ENCODE measurements at places on chromosomes 7 and 10. TPM values are rescaled to one million over a fixed set of nuclear protein-coding genes. Genes with fewer than 3 reads are reported as not detected.
A peak's percentile ranks its signal among the peaks of the same experiment; 100 is the strongest.

- DNase-seq = peak; percentile 86
Observed at GRCh38 chr7:101952355-101953247, 135.2 kb downstream of the CUX1 start.

DNA sequence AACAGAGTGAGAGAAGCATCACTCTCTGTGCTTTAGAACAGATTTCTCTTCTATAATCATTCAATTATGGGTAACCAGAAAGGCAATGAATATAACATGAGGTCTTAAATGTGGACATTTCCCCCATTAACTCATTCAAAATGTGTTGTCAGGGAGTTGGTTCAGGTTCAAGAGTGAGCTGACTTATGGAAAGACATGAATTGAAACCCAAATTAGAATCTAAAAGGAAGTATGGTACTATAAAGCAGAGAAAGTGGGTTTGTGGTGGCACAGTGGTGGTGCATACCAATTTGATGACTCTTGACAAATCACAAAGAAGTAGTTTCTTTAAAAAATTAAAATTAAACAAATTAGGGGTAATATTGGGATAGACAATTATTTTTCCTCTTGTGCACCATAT is 114.6 kb upstream of the MEOX2 start:
- DNase-seq = no peak

GRCh38 chr10:103451831-103452505 is at the start of gene CALHM2:
Gene CALHM2, minus strand, starts transcription at chr10:103452370. Its CDS starts 2,429 bp downstream, at chr10:103449941.
- DNase-seq = no peak

GRCh38 chr7:150734254-150734653 is 3.0 kb upstream of the GIMAP5 start:
- DNase-seq = no peak

DNA sequence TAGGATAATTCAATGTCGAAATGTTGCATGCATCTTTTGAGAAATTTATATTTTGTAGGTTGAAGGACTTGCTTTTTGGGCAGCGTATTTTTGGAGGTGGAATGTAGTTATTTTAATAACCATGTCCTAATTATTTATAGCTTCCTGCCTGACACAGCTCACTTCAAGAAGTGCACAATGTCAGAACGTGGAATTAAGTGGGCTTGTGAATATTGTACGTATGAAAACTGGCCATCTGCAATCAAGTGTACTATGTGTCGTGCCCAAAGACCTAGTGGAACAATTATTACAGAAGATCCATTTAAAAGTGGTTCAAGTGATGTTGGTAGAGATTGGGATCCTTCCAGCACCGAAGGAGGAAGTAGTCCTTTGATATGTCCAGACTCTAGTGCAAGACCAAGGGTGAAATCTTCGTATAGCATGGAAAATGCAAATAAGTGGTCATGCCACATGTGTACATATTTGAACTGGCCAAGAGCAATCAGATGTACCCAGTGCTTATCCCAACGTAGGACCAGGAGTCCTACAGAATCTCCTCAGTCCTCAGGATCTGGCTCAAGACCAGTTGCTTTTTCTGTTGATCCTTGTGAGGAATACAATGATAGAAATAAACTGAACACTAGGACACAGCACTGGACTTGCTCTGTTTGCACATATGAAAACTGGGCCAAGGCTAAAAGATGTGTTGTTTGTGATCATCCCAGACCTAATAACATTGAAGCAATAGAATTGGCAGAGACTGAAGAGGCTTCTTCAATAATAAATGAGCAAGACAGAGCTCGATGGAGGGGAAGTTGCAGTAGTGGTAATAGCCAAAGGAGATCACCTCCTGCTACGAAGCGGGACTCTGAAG is 620 bp downstream of the ZRANB1 start:
- no peak for DNase-seq

DNA sequence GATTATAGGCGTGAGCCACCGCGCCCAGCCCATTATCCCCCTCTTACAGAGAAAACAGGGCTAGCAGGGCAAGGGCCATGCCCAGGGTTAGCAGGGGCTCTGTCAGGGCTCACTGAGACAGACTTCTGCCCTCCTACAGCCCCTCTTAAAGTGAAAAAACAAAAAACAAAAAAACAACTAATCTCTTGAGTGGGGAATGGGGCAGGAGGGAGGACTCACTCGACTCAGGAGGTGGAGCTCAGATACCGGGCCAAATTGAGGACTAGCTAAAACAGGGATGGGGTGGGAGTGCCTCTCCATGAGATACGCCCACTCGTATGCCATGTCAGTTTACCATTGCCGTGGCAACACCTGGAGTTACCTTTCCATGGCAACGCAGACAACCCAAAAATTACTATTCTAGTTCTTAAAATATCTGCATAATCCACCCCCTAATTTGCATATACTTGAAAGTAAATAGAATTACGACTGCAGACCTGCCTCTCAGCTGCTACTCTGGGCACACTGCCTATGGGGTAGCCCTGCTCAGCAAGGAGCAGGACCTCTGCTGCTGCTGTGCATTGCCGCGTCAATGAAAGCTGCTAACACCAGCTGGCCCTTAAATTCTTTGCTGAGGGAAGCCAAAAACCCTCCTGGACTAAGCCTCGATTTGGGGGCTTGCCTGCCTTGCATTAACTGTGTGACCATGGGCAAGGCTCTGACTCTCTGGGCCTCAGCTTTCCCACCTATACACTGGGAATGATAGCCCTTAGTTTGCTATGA is 13.4 kb downstream of the SSC4D start:
- no peak for DNase-seq

- DNase-seq = no peak
Observed at GRCh38 chr7:51090411-51090810, 226.2 kb downstream of the COBL start.

GRCh38 chr7:107827501-107827900 is 24.5 kb upstream of the SLC26A3 start:
- no peak for DNase-seq

DNA sequence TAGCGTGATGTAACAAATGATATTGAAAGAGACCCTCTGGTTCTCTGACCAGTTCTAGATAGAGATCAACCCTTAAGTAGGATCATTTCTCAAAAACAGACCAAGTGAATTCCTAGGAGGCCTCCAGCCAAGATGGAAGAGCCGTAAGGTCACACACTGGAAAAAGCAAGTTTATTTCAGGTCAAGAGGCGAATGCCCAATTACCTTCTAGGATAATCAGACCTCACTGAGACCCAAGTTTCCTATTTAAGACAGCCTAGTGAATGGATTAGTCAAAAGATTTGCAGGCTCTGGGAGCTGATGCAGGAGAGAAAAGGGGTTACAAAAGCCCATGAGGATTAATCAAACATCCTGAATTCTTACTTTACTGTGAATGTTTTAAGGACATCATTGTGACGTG is 486.1 kb upstream of the NRP1 start:
- no peak for DNase-seq

DNA sequence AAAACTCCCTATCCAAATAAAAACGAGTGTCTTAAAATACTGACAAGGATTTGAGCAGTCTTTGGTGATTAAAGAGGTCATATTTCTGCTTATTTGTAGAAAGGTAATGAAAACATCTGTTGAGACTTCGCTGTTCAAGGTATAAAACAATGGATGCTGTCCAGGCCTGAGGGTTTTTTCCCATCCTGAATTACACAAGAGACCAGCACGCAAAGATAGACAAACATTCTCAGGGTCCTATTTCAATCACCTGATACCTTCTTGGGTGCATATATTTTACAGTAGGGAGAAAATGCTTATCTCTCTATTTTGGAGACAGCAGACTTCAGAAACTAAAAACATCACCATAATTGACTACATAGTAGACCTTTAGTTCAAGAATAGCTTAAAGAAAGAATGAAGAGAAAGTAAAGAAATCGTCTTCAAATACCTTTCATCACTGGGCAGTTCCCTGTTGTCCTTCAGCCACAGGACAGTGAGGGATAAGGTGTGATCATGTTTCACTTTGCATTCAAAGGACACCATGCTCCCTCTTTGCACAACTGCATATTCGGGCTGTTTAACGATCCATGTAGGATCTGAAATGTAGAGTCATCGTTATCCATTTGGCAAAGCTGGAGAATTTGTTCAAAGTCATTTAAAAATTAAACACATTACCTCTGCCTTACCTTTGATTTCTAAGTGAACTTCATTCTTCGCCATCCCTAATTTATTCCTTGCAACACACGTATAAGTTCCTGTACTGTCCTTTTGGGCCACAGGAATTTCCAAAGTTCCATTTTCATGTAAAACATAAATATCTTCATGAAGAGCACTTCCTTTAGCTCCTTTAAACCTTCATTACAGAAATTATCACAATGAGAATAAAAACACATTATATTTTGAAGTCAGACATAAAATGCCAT is 63.7 kb upstream of the LAMB4 start:
- DNase-seq = no peak

DNA sequence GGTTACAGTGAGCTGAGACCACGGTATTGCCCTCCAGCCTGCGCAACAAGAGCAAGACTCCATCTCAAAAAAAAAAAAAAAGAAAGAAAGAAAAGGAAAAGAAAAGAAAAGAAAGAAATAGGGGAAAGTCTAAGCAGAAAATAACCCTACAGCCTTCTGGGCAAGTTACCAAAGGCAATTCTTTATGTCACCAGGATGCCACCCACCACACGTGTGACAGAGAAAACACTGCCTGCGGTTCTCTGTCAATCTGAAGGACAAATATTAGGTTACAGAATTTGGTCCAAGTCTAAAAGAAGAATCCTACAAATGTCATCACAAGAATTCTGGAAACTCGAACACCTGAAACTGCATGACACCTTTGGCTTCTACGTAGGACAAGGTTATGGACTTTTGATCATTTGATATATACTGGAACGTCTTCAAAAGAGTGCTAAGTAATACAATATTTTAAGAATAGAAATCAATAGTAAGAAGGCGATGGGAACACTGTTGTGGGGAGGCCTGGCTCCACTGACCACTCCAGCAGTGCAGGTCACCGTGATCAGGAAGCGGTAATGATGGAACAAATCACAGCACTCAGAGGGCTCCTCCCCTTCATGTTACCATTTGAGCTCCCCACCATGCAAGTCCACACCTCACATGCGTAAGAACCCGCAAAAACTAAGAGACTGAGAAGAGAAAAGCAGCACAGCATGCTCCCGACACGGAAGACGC is 75.8 kb downstream of the MAD1L1 start:
- no peak for DNase-seq

GRCh38 chr7:94028768-94029167 is 24.6 kb upstream of the BET1 start:
- no peak for DNase-seq

STEAP4 gene
- total RNA-seq = 0.15 TPM

RELN gene
- total RNA-seq = 0.20 TPM
